ENCODE measurements at places on chromosomes 12 and 14.

DNA sequence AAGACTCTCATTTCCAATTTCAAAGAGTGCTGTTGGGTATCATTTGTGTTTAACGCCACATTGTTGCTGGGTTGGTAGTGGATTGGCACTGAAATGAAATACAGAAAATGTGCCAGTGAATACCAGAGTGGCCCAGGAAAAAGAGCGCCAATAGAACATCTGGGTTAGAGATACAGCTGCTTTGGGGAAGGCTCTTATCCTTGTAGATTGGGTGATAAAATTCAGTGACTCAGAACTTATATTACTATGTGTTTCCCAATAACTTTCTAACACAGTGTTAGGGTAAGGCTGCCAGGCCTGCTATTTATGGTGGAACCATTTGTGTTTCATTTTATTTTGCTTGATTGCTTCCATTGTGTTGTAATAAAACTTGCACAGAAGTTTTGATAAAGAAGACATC is 168.2 kb upstream of the SSTR1 start:
- peak; percentile 53 for DNase-seq

DNA sequence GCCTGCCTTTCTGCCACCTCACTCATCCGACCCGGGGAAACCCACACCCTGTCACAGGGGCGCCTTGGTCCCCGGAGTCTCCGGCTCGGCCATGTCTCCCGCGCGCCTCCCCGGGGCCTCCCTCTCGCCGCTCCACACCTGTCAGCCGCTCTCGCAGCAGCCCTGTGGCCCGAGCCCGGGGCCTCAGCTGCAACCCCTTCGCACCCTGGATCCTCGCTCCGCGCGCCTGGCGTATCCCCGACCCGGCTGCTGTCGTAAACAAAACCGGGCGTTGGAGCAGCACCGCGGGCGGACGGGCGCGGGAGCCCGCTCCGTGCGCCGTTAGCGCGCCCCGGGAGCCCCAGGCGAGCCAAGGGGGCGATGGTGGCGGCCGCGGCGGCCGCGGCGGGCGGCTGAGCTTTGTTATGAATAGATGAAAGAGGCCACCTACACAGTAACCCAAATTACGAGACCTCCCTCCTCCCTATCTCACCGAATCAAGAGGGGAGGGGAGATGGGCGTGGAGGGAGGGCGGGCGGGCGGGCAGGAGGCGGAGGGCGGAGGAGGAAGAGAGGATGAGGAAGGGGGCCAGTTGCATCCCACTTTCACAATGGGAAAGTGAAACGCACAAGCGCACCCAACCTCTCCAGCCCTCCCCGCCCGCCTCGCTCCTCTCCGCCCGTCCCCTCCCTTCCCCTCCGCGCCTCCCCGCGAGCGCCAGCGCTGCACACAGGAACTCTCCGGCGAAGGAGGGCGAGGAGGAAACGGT is at the start of gene PLXNC1:
Gene PLXNC1, plus strand, starts transcription at position 587 of the 748 bp plus-strand sequence. CDS start 395 bp downstream, outside the sequence.
- DNase-seq, result peak; percentile 43

- DNase-seq, result no peak
Measured at GRCh38 chr14:98721061-98721460, 550.9 kb downstream of the BCL11B start.

DNA sequence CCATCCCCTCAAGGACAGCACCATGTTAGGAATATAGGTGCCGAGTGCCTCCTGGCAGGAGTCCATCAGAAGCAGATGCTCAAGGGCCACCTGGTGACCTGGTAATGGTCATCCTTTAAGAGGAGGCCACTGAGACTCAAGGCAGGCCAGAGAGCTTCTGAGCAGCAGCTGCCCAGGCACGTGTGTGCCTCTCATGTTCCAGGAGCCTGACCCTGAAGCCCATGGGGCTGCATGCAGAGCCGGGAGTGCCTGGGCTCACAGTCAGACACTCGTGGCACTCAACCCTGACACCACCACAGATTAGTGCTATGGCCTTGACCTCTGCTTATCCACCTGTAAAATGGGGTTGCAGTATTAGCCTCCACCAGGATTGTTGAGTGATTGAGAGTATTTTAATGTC is 45.6 kb downstream of the C14orf132 start:
- DNase-seq, result no peak

DNA sequence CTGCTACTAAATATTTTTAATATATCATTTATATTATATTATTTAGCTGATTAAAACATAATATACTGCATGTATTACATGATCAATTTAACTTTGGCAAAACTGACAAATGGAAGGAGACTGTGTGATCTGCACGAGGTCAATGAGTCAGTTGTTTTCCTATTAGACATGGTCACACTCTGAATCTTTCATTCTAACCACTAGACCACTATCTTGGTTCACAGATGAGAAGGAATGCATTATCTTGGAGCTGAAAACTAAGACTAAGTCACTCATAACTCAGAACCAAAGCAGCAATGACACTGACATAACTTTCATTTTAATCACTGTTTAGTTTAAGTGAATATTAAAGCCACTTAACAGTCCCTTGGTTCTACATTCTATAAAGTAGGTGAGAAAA is 37.4 kb downstream of the GNPTAB start:
- DNase-seq, result peak; percentile 59

DNA sequence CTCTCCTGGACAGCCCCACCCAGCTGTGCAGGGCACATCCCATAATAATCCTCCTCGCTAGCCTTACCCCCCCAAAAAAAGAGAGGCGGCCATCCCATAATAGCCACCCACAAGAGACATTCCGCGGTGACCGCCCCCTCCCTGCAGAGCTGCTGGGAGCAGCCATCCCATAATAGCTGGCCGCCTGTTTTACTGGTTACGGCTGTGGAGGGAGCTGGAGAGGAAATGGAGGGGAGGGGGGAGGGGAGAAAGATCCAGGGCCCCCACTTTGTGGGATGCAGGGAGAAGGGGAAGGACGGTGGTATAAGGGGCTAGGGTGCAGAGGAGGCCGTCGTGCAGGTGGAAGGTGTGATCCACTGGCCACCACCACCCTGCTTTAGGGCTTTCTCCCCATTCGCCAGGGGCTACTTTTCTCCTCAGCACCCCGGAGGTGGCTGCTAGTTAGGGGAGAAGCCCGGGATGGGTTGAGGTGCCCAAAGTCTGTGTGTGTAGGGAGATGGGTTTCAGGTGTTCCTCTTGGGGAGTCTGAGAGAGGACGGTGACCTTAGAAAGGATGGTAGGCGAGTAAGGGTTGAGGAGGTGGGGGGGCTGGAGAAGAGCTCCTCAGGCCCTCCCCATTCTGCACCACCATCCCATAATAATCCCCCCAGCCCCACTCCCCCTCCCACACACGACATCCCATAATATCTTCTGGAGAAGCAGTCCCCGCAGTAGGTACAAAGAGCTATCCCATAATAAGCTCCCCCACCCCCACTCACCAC is 6.0 kb upstream of the CHD4 start:
- peak; percentile 68 for DNase-seq
